IPS DF 6.9 (cell line): ENCODE measurements at places on chromosomes 4 and X.

- DNase-seq, result no peak
These were observed 76.7 kb downstream of the WWC2 start for GRCh38 chr4:183175631-183176232.

DNA sequence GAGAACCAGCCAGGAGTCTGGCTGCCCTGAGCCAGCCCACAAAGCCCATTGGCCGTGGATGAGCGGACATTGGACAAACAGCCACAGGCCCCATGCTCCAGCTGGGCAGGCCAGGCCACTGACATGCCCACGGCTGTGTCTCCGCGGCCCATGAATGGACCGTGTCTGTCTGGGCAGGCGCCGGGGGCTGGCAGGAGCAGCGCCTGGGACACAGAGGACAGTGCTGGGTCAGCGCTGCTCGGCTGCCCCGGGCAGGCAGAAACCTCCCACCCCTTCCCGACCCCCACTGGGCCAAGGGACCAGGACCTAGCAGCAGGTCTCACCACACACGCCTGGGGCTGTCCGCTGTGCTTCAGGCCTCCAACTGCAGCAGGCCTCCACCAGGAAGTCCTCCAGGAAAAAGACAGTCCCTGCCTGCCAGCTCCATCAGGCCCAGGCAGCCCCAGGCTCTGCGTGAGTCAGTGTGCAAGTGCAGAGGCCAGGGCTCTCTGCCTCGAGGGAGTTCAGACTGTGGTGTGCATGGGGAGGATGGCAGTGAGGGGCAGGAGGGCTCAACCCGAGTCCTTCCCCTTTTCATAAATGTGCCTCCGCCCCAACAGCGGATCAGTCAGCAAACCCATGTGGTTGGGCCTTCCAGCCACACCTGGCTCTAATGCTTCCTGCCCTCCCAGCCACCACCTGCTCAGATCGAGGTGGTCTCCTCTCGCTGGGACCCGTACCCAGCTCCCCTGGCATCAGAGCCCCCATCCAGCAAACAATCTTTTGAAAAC is 17.2 kb upstream of the FGFR3 start:
- DNase-seq, result no peak

DNA sequence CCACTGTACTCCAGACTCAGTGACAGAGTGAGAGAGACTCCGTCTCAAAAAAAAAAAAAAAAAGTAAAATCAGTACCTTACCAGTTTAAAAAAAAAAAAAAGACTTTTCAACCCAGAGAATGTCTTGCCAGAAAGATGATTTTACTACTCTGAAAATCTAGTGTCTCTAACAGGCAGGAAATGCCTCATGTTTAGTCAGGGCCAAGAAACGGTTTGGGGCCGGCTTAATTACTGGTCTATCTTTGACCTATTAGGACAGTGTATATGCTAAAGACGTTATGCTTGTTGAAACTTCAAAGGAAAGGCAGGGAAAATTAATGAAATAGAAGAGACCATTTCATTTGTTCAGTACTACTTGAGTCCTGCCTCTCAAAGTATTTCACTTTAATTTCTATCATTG is 9.9 kb downstream of the BEND4 start:
- no peak for DNase-seq

GRCh38 chr4:848307-848691 is 22.4 kb upstream of the CPLX1 start:
- DNase-seq, result no peak

GRCh38 chrX:46294234-46294633 is 251.0 kb downstream of the ZNF674 start:
- DNase-seq, result no peak
